CD4-positive, CD25-positive, alpha-beta regulatory T cell (primary cell): ENCODE measurements at places on chromosomes 3 and 15. TPM values are rescaled to one million over a fixed set of nuclear protein-coding genes. Genes with fewer than 3 reads are reported as not detected.

DNA sequence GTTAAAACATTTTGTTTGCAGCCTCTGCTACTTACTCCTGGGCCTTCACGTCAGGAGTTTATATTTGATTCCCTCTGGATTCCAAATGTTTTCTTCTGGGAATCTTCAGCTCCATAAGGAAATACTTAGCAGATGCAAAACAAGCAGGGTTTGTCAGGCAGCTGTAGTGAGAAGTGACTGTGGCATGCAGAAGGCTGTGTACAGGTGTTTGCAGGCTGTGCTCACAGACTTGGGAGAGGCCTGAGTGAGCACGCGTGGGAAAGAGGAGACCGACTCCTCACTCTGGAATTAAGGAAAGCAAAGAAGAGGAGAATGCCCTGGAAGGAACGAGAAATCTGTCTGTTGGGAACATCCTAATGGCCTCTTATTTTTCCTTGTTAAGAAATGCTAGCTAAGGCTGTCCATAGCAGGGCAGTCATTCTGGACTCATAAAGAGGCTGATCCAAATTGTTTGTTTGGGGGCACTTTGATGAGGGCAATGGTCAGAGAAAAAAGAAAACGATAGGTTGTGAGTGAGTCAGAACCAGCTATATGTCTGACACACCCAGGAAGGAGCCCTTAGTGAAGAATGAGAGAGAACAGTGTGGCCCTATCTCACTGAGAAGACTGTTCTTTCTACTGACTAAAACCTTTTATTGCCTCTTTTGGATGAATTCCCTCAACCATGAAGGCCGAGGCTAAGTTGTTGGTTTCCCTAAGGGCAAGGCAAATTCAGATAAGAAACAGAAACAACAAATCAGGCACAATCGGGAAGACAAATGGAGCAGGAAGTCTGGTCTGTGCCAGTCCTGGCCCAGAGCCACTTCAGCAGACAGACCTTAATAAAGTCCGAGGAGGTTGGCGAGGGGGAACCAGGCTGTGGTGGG is 82.6 kb downstream of the TGFBR2 start:
- DNase-seq: no peak

- DNase-seq: no peak
Measured at GRCh38 chr3:184496933-184497332, 64.7 kb upstream of the EPHB3 start.

The ROPN1 gene
- total RNA-seq: not detected

DNA sequence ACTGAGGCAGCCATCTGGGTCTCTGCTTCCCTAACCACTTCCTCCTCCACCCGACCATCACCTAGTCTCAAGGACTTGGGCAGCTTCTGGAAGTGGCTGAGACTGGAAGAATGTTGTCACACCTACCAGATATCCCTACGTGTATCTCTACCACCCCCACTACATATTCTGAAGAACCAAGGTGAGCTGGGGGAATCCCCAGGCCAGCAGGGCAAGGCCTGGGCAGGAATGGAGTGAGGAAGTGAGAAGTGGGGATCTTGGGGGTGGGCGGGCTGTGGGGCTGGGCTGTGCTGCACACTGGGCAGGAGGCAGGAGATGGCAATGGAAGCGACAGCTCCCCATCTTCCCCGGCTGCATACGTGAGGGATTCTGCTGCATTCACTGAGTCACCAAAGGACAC is 17.5 kb upstream of the ALDH1A3 start:
- DNase-seq: no peak

DNA sequence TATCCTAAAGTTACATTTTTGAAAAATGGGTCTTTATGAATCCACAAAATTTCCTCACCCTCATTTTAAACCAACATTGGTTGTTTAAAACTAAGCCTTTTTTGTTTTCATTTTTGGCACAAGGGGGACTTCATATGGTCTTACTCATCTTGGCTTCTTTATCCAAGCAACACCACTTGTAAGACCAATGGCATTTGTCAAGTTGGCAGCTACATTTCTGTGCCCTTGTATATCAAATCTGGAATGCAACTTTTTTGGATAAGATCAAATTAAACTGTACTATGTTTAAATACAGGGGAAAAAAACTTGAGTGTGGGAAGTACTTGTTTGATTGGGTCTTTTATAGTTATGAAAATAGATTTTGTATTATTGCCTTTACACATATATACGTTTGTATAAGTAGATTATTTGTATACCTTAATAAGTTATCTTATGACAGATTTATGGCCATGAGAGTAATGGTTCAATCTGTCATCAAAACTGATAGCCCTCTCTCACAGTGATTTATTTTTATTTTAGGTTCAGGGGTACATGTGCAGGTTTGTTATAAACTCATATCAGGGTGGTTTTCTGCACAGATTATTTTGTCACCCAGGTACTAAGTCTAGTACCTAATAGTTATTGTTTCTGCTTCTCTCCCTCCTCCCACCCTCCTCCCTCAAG is 43.4 kb downstream of the GPR160 start:
- no peak for DNase-seq

DNA sequence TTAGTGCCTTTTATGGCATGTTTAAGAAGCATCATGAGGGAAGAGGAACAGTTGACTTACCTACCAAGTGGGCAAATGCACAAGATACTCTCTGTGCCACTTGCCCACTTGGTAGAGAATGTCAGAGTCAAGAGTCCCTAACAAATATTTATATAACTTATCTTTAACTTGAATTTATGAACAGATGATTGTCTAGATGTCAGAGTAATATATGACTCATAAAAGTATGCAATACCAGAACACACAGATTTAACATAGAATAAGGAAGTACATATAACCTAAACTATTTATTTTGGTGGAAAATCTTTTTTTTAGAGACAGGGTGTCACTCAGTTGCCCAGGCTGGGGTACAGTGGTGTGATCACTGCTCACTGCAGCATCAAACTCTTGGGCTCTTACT is 130.0 kb upstream of the NANOGP8 start:
- DNase-seq: no peak

GRCh38 chr3:155153242-155154186 is 73.4 kb downstream of the MME start:
- DNase-seq: no peak

DNA sequence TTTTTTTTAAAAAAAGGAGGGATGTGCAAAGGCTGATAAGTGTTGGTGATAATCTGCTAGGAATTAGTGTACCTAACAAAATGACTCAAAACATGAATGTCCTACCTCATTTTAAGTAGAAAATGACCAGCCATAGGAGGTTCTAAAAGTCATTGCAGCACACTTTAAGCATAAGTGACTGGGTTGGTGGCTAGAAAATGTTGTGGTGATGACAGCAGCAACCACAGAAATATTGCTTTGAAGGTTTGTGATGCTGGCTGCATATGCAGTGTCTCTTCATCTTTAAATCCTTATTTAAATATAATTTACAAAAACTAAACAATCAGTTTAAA is 55.2 kb downstream of the CMSS1 start:
- DNase-seq: peak; percentile 28

The EPHA3 gene
- not detected for total RNA-seq

DNA sequence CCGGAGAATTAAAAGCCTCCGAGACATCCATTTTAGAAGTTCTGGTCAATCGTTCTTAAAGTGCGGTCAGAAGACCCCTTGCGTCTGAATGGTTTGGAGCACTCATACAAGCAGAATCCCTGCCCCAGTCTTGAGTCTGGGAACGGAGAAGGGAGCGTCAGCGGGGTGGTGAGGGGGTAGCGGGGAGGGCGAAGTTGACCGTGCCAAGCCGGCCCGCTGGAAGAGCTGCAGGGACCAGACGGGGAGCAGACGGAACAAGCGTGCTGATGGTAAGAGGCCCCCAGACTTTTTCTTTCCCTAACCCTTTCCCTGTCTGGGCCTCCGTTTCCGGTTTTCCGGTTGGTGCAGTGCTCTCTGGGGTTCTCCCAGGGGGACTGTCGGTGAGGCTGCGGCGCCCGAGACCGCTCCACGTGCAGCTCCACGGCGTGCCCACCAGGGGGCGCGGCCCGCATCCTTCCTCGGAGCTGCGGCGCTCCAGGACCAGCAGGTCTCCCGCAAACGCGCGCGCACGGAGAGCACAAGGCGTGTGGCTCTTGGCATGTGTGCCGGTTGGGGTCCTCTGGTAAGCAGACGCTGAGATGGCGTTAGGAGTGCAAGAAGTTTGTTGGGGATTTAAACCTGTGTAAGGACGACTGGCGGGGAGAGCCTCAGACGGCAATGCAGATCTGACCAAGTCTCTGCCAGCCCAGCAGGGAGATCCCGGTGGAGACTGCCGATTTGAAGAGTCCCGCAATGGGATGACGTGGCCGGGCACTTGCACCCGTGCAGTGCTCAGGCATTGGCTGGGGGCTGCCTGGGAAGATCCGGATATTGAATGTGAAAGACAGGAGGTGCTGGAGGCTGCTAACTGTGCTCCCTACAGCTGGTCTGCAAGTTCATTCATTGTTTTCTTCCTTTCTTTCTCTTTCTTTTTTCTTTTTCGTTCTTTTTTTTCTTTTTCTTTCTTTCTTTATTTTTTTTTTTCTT is 19.2 kb upstream of the CORO2B start:
- peak; percentile 65 for DNase-seq

The SERINC4 gene
- total RNA-seq: not detected

DNA sequence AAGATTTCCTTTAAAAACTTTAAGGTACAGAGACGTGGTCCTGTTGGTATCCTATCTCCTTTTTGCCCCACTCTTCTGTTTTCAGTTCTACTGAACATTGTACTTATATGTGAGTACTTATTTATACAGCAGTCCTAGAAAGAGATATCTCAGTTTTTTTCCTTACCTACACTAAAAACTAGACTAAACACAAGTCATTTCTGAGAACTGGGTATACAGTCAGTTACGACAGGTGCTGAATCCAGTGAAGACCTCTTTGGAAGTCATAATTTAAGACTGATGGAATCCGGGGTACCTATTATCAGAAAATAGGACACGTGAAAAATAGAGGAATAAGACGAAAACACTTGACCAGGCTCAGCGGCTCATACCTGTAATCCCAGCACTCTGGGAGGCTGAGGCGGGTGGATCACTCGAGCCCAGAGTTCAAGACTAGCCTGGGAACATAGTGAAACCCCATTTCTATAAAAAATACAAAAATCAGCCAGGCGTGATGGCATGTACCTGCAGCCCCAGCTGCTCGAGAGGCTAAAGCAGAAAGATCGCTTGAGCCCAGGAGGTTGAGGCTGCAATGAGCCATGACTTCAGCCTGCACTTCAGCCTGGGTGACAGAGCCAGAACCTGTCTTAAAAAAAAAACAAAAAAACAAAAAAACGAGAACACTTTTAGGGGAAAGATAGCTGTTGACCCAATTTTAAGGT is 76.3 kb downstream of the KLHL25 start:
- no peak for DNase-seq

GRCh38 chr15:95300958-95301357 is 1029.5 kb upstream of the NR2F2 start:
- no peak for DNase-seq

DNA sequence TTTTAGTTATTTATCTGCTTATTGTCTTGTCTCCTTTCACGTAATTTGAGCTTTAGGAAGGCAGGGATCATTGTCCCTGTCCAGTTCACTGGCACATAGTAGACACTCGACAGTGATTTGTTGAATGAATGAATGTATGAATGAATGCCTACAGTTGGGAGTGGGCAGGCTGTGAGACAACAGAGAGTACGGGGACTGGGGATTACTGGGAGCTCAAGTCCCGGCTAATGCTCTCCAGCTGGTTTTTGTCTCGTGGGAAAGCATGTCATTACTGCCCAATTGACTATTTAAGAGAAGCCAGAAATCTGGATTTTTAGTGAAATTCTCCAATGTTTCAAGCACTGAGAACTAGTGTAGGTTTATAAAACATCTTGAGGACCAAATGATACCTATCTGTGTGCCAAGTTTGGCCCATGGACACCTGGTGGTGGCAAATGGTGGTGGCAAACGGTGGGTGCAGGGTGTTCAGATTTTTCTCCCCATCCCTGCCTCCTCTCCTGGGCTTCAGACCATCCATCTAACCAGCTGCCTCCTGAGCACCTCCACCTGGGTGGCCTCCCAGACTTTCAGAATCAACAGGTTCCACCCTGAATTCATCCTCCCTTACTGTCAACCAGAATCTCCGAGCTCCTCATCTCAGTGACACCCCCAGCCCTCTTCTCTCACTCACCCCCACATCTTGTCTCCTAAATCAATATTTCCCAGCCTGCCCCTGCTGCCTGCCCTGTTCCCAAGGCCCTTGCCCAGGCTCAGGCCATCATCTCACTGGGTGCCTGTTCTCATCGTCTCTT is 36.2 kb upstream of the TRH start:
- DNase-seq: no peak

The HACL1 gene
- total RNA-seq: 35.8 TPM
